Suppressor macrophage (primary cell): ENCODE measurements at places on chromosomes 4 and X.

- DNase-seq, result no peak
Observed at GRCh38 chrX:40960041-40960440, 125.2 kb upstream of the USP9X start.

DNA sequence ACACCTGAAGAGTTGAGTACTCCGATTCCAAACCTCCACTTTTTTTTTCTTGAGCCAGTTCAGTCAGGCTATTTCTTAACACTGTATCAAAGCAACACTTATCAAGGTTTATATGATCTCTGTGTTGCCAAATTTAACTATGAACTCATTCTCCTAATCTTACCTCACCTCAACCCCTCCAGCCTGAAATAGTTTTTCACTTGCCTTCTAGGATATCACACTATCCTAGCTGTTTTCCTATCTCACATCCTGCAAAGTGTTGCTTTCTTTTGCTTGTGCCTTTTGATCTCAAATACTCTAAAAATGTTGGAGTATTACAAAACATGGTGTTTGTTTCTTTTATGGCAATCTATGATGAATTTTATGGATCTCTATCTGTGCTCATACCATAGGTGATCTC lies 415.0 kb downstream of the CFAP47 start:
- no peak for DNase-seq

- DNase-seq, result no peak
Observed at GRCh38 chrX:77434962-77435361, 12.2 kb upstream of the FGF16 start.

GRCh38 chr4:100843910-100844309 lies 326.1 kb upstream of the EMCN start:
- DNase-seq, result no peak

GRCh38 chrX:21907260-21907659 lies 33.2 kb upstream of the SMS start:
- no peak for DNase-seq

GRCh38 chr4:81350040-81350439 lies 121.7 kb downstream of the RASGEF1B start:
- DNase-seq, result no peak

DNA sequence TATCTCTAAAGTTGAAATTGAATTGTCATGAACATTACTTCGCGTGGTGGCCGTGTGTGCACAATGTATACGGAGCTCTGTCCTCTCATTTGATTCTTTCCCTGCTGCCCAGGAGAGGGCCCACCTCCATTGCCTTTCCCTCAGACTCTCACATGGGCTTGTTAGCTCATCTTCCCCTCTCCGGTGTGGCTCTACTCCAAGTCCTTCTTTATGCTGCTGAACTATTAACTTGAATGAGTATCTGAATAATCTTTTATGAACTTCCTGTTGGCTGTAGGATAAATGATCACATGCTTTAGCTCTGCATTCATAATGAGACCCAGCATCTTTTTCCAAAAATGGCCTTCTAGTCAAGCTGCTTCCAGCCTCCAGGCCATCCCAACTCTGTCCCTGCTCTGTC lies 68.8 kb upstream of the CLNK start:
- DNase-seq, result no peak
